Esophagus mucosa (tissue), 1 donor: ENCODE measurements at places on chromosomes 4 and X. TPM values are rescaled to one million over a fixed set of nuclear protein-coding genes. Genes with fewer than 3 reads are reported as not detected.

GRCh38 chrX:38558686-38559085 lies 2.7 kb upstream of the TSPAN7 start:
- ATAC-seq, result peak; percentile 52

- ATAC-seq, result no peak
These were observed 595 bp downstream of the KLHL34 start for GRCh38 chrX:21657318-21658151.

DNA sequence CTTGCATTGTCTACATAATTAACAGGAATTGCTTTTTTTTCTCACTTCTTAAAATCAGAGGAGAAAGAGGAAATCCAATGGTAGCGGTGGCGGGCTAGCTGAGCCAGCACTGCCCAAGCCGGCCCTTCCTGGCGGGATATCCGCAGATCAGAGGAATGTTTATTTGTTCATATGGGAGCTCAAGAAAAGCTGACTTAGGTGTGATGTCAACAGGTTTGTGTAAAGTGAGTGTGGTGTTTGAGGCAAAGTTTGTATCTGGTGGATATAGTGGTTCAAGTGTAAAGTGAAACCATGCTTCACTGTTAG lies 466 bp upstream of the SLC39A8 start:
- ATAC-seq, result no peak

ADD1 gene
- 133 TPM for total RNA-seq

GRCh38 chr4:141220271-141220670 lies 424 bp upstream of the ZNF330 start:
- no peak for ATAC-seq

- peak; percentile 60 for ATAC-seq
These were observed 65.2 kb downstream of the SEC24D start for GRCh38 chr4:118770741-118771187.
